ENCODE measurements at places on chromosomes 12 and 14. TPM values are rescaled to one million over a fixed set of nuclear protein-coding genes. Genes with fewer than 3 reads are reported as not detected.

DNA sequence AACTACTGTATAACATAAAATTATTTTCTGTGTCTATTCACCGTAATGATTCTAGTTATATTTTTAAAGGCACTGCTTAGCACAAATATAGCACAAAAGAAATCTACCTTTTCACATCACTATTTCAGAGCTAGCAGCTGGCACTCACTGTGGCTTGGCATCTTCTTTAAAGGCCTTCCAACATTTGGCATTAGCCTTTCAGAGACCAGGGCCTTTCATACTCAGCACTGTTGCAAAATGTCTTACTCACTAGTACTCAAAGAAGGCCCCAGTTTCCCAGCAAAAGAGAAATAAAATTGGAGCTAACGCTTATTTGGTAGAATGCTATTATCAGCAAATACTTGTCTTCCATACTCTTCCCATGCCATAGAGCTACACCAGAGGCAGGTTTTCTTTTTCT is 238.4 kb downstream of the MED13L start:
- no peak for DNase-seq

GRCh38 chr12:1662761-1663439 is 28.0 kb upstream of the ADIPOR2 start:
- DNase-seq = no peak

The KRT81 gene
- not detected for polyA plus RNA-seq

The ANKRD33 gene
- polyA plus RNA-seq = 0.53 TPM
